NCI-H1048 (cell line): ENCODE measurements at places on chromosomes 16 and 17.

DNA sequence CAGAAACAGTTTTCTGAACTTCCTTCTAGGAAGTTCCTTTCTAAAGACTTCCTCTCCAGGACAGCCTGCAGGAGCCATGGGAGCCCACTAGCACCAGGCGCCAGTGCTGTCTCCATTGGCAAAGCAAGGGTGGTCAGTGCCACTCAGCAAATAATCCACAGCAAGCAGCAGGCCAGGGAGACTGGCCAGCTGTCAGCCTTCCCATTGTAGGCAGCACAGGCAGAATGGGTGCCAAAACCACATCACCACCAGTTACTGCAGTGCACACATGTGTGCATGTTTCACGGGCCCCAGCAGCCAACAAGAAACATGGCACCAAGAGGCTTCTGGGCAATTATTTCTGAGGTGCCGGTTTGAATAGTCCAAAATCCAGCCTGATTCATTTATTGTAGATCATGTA is 26.7 kb downstream of the DNASE1 start:
- no peak for DNase-seq

GRCh38 chr17:49028271-49028670 is 31.1 kb downstream of the IGF2BP1 start:
- no peak for DNase-seq

DNA sequence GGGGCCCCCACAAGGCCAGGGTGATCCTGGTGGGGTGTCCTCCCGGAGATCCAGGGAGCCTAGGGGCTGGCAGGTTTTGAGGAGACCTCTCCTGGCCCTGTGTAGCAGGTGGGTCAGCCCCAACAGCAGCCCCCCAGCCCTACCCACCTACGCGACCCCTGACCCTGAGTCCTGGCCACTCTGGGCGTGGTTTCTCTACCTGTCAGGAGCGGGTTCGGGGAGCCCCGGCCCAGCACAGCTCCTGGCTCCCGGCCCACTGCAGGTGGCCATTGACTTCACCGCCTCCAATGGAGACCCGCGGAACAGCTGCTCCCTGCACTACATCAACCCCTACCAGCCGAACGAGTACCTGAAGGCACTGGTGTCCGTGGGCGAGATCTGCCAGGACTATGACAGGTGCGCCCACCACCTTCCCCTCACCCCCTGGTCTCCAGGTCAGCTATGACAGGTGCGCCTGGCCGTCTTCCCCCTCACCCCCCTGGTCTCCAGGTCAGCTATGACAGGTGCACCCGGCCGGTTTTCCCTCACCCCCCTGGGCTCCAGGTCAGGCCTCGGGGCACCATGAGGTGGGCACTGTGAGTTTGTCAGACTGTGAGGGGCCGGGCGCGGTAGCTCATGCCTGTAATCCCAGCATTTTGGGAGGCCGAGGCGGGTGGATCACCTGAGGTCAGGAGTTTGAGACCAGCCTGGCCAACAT is 13.0 kb downstream of the CPNE7 start:
- DNase-seq = no peak

DNA sequence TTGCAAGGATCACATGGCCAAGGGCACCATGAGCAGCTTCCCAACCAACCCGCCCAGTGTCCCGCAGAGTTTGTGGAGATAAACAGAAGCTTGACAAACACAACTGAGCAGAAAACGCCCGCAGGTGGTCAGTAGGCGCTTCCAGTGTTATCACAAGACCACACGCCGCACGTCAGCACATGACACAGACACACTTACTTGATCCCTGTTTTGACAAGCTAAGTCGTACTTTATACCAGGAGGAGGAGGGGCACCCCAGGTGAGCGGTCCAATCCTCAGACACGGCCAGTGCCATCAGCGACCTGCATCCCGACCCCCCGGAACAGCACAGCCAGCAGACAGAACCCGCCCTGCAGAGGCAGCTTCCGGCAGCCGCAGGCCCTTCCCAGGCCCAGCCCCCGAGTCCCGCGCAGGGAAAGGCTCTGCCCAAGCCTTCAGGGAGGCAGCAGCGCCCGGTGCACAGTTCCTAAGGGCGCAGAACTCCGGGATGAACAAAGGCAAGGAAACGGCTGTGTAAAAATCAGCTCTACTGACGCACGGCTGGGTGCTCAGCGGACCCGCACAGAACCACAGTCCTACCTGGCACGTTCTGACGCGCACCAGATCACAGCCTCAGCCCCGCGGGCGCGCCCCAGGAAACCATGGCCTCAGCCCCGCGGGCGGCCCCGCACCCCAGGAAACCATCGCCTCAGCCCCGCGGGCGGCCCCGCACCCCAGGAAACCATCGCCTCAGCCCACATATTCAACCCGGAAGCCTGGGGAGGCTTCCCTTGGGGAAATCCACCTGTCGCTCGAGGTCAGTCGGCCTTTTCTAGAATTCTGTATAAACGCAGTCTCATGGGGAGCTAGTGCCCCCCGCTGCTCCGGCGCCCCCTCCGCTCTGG is 27.8 kb downstream of the AXIN1 start:
- DNase-seq = no peak

GRCh38 chr17:48575673-48576478 is 2.3 kb downstream of the HOXB4 start:
- no peak for DNase-seq

DNA sequence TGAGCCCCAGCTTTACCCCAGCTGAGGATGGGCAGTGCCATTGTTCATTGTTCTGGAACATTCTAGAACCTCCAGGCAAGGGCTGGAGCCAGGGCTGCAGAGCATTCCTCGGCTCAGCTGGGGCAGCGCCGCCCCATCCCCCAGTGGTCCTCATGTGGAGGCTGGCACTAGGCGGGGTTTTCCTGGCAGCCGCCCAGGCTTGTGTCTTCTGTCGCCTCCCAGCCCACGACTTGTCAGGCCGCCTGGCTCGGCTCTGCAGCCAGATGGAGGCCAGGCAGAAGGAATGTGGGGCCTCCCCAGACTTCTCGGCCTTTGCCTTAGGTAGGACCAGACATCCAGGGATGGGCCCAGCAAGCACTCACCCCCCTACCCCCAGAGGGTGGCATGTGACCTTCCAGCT is at the start of gene TMEM95:
Gene TMEM95, plus strand, starts transcription at position 104 of the 400 bp plus-strand sequence. Its CDS starts 49 bp downstream, at position 153.
- no peak for DNase-seq

GRCh38 chr17:36505171-36505570 is 18.7 kb downstream of the ZNHIT3 start:
- no peak for DNase-seq

- no peak for DNase-seq
These were observed 12.5 kb upstream of the DRC7 start for GRCh38 chr16:57681950-57682728.

GRCh38 chr16:80197741-80198201 is 343.0 kb upstream of the DYNLRB2 start:
- DNase-seq = no peak

DNA sequence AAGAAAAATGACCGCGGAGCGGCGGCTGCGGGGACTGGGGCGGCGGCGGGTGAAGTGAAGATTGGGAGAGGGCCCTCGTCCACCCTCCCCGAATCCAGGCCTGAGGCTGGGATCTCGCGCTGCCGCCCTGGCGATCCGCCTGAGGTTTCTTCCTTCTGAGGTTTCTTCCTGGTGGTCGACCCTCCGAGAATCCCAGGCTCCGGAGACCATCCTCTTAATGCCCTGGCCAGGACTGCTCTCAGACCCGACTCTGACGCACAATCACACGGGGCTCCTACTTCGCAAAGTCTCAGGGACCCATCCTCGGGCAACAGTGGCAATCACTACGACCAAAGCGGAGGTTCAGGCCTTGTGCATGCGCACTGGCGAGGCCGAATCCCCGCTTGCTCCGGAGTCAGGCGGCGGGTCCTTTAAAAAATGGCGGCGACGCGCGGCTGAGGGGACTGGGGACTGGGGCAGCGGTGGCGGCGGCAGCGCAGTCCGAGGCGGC is 18.0 kb upstream of the KCNJ18 start:
- DNase-seq = no peak

DNA sequence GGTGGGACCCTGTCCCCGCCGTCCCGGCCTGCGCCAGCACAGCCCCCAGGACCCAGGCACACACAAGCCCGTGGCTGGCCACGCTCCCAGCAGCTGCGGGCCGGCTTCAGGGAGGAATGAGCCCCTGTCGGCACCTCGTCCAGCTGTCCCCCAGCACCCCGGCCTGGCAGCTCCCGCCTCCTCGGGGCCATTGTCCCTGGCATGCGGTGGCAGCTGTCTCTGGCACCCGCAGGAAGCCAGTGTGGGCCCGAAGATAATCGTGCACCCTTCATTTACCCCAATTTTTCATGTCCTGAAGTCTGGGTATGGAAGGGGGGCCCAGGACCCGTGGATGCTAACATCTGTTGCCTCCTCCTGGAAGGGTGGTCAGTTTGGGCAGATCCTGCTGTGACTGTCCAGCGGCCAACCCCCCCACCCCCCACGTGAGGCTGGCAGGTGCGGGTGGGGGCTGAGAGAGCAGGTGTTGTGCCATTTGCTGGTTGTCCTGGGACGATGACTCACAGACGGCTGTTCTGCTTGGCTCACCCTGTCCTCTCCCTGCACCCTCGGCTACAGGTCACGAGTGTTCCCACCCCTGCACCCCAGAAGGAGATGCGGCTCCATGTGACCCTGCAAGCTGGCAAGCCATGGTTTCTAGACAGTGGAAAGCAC is 4.0 kb upstream of the LMF1 start:
- no peak for DNase-seq

DNA sequence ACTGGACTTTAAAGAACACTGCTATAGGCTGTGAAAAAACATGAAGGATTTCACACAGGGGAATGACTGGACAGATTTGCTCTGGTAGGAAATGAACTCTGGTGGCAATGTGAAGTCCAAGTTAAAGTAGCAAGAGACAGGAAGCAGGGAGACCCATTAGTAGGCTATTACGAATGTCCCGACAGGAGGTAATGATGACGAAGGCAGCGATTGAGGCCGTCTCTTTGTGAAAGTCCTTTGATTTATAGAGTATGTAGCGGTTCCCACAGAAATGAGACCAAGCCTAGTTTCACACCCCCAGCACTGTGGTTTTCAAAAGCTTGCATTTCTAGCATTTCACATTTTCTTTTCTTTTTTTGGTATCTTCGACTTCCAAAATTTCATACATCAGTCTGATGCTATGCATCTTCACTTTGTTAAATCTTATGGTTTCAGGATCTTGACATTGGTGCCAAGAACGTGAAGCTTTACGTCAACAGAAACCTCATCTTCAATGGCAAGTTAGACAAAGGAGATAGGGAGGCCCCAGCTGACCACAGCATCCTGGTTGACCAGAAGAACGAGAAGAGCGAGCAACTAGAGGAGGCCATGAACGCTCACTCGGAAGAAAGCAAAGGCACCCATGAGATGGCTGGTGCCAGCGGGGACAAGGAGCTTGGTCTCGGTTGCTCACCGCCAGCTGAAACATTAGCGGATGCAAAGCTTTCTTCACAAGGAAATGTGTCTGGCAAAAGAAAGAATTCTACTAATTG is 189.8 kb downstream of the KATNIP start:
- no peak for DNase-seq

DNA sequence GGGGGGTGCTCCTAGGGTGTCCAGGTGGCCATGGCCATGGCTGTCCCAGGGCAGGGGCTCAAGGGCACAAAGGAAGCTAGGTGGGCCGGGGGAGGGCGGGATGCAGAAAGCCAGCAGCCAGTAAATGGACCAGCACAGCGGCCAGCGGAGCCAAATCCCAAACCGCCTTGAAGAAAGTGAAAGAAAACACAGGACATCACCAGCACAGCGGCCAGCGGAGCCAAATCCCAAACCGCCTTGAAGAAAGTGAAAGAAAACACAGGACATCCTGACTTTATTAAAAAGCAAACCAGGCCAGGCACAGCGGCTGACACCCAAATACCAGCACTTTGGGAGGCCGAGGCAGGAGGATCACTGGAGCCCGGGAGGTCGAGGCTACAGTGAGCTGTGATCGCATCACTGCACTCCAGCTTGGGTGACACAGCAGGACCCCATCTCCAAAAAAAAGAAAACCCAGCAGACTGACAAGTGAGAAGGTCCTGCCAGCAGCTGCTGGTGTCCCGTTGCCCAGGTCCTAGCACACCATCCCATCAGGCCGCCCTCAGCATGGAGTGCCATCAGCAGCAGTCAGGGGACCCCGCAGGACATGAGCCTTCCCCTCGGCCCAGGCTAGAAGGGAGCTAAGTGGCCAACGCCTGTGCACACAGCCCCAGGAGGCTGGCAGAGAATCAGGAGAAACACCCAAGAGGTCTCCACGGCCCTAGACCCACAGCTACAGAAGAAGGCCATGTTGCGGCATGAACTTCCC is 17.0 kb downstream of the SLC38A10 start:
- DNase-seq = no peak

DNA sequence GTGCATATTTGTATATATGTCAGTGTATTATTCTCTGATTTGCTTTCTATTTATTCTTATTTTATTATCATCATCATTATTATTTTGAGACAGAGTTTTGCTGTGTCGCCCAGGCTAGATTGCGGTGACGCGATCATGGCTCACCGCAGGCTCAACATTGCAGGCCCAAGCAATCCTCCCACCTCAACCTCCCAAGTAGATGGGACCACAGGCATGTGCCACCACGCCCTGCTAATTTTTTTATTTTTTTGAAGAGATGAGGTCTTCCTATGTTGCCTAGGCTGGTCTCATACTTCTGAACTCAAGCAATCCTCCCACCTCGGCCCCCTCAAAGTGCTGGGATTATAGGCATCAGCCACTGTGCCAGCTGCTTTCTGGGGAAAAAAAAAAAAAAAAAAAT is 8.4 kb upstream of the ARHGAP17 start:
- DNase-seq = no peak

DNA sequence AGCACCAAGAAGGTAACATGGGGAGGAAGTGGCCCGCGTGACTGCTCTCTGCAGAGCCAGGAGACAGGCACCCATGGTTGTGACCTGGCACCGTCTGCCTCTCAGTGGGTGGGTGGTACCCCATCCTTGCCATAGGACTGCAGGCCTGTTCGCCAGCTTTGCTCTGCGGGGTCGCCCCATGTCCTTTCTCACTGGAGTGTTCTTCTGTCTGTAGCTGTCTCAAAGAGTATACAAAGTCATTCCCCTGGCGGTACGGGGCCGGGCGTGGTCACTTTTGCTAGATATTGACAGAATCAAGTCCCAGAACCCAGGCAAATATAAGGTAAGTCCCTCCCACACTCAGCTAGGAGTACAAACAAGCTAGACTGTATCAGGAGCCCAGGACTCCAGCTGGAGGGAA is 6.0 kb downstream of the TBC1D26 start:
- no peak for DNase-seq
